Esophagus squamous epithelium (tissue), 5 donors: ENCODE measurements at places on chromosomes 6 and 20. TPM values are rescaled to one million over a fixed set of nuclear protein-coding genes. Genes with fewer than 3 reads are reported as not detected.

Gene PRDM1
- 37.2 TPM for total RNA-seq

Gene FHL5
- 2.4 TPM for total RNA-seq

Gene SLC4A11
- 24.7 TPM for total RNA-seq

Gene RBBP8NL
- 1.1 TPM for total RNA-seq

DNA sequence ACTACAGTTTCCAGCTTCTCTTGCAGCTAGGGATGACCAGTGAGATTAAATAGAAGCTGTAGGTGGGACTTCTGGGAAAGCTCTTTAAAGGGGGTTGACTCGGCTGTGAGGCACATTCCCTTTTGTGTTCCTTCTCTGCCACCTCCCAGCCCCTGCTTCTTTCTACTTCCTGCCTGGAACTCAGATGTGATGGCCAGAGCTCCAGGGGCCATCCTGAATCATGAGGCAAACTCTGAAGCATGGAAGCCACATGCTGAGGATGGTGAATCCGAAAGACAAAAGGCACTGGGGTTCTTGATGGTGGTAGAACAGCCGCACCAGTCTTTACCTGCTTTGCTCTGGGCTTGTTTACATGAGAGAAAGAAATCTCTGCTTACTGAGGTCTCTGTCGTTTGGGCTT, 9.1 kb downstream of the CEBPB start:
- no peak for DNase-seq

DNA sequence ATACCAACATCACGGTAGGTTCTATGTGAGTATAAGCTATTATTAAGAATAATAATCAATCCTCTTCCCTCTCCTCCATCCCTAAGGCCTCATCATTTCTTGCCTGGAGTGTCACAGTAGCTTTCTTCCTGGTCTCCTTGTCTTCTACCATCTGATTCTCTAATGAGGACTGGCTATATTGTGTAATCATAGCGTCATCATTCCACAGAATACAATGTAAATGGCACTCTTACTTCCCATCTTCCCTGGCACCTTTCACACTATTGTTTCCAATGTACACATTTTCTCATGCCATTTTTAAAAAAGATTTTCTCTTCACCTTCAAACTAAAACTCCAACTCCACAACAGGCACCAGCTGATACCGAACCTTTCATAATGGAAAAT, 2.2 kb upstream of the BTN3A2 start:
- DNase-seq, result no peak

GRCh38 chr6:127423921-127424320, 35.3 kb downstream of the KIAA0408 start:
- DNase-seq, result no peak

- peak; percentile 38 for DNase-seq
Measured at GRCh38 chr20:19757487-19758132, 448 bp upstream of the RIN2 start.
